Sigmoid colon (tissue), 7 donors: ENCODE measurements at places on chromosomes 16 and 17. TPM values are rescaled to one million over a fixed set of nuclear protein-coding genes. Genes with fewer than 3 reads are reported as not detected.

Gene KRT25
- total RNA-seq: not detected

DNA sequence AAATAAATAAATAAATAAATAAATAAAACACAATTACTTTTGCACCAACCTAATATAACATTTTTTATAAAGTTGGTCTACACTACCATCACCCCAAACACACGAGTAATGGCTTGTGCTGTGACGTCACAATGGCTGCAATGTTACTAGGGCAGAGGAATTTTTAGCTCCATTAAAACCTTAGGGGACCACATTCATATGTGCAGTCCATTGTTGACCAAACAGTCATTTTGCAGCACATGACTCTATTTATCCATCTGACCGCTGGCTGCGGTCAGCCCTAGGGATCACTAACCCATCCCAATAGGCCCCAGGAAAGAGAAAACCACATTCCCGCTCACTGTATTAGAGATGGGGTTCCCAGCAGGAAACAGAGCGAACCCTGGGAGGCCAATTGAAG is 9.6 kb downstream of the CDH5 start:
- H3K4me3 ChIP-seq: no peak overlapping the region
- H3K36me3 ChIP-seq: no peaks in the 10 kb centered on the region
- no peaks in the 10 kb centered on the region for H3K4me1 ChIP-seq
- H3K27me3 ChIP-seq: no peaks in the 10 kb centered on the region
- DNase-seq: no peak
- H3K27ac ChIP-seq: peak overlapping the region; percentile 20

GRCh38 chr16:57223057-57223456 is 22.0 kb upstream of the ARL2BP start:
- H3K27ac ChIP-seq: no peak overlapping the region
- H3K36me3 ChIP-seq: peaks cover 9% of the 10 kb centered on the region
- DNase-seq: no peak
- no peaks in the 10 kb centered on the region for H3K27me3 ChIP-seq
- no peak overlapping the region for H3K4me3 ChIP-seq
- no peaks in the 10 kb centered on the region for H3K4me1 ChIP-seq

DNA sequence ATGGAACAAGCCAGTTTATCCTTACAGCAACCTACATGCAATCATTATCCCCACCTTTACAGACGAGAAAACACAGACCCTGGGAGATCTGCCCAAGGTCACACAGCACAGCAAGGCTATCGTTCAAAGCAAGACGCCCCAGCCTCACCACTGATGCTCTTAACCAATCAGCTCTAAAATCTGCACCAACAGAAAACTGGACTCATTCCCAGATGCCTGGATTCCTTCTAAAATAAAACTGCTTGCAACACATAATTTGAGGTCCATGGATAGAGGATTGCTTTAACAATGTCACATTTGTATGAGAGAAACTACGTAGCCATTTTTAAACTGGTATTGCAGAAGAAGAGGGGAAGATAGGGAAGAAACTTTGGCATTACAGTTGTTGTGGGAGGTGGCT is 6.8 kb downstream of the COTL1 start:
- H3K27ac ChIP-seq: no peak overlapping the region

Gene CSH1
- total RNA-seq: not detected

DNA sequence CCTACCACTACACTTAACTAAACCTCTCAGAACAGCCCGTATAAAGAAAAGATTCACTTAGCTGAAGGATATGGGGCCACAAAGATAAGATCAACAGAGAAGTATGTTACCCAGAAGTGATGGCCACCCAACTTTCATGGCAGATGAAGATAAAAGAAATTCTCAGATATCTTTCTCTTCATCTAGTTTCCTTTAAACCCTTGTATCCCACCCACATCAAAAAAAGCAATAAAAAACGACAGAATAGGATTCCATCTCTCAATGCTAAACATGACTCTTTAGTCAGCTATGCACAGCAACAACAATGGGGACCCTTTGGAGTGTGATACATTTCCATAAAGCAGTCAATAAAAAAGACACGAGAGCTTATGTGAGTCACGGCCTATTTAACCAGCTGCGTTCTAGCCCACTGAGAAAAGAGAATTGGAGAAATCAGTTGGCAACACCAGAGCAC is 86.6 kb downstream of the SNX11 start:
- no peak overlapping the region for H3K4me3 ChIP-seq
- peaks cover 34% of the 10 kb centered on the region for H3K27me3 ChIP-seq
- H3K4me1 ChIP-seq: no peaks in the 10 kb centered on the region
- no peaks in the 10 kb centered on the region for H3K36me3 ChIP-seq
- no peak for DNase-seq

DNA sequence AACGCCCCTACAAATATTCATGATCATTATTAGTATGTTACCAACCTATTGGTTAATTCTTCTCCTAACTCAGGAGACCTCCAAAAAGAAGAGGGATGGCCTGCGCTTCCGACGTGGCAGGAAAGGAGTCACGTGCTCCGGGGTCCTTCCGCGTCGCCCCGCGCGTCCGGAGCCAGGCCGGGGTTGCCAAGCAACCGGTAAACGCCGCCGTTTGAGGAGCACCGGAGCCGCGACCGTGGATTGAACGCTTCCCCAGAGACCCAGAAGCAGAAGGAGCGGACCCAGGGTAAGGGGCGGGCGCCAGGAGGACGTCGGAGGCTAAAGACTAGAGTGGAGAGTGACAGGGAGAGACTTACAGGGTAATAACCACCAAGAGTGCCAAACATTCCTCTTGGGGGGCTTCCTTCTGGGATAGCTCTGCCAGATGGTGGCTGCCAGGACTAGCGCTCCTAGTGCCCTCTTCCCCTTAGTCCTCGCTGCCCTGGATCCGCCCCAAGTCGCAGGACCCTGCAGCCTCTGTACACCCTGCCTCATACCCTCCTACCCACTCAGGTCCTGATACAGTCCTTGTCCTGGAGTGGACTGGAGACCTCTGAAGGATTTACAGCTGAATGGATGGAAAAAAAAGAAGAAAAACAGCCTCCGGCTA is at the start of gene DNAI2:
Gene DNAI2 (plus strand): TSS at position 175 of the 649 bp plus-strand sequence. CDS start 7,584 bp downstream, outside the sequence.
- no peak within 1 kb of the TSS for H3K4me3 ChIP-seq
- no peak for DNase-seq
- H3K36me3 ChIP-seq: no peaks in the 10 kb centered on the region
- no peaks in the 10 kb centered on the region for H3K4me1 ChIP-seq
- H3K27ac ChIP-seq: no peak within 1 kb of the TSS
- peaks cover 30% of the 10 kb centered on the region for H3K27me3 ChIP-seq

DNA sequence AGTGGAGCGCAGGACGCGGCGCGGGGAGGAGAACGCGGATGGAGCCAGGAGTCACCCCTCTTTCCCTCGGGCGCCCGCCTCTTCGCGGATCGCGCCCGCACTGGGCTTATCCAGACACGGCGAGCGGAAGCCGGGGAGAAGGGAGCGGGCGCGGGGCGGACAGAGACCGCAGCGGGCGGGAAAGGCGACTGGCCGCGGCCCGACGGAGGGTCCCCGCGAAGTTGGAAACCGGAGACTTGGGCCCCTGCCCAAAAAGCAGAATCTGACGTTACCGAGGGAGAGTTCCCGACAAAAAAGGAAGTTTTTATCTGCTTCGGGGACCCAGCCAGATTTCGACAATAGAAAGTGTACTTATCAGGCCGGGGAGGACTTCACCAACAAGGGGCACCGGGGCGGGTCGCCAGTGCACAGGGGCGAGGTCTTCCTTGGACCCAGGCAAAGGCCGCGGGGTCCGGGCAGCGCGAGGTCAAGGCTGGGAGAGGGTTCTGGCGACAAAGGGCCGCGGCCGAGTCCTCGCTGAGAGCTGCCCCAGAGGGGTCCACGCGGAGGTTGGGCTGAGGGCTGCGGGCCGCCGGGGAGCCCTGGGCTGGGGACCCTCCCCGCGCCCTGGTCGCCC is 519 bp downstream of the ST6GALNAC2 start:
- H3K36me3 ChIP-seq: no peaks in the 10 kb centered on the region
- H3K27me3 ChIP-seq: peaks cover 53% of the 10 kb centered on the region
- DNase-seq: peak; percentile 63
- H3K4me1 ChIP-seq: no peaks in the 10 kb centered on the region

DNA sequence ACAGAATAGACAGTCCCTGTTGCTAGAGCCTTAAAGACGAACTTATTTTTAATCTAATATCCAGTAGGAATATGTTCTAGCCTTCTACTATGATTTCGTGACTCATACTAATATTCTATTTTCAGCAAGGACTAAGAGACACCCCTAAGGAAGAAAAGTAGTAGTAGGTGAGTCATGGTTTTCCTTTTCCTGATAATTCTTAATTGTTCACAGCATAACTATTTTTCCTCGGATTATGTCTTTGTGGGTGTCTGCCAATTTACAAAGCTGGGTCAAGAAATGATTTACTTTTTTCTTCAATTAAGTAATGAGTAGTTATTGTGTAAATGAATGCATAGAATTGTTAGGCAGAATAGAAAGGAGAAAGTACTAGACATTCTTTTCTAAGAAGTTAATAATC is 292.2 kb downstream of the TOX3 start:
- H3K4me3 ChIP-seq: no peak overlapping the region
- no peaks in the 10 kb centered on the region for H3K27me3 ChIP-seq
- H3K4me1 ChIP-seq: no peaks in the 10 kb centered on the region
- no peak for DNase-seq

Gene PIPOX
- total RNA-seq: 20.5 TPM

GRCh38 chr16:17304106-17304490 is 166.7 kb downstream of the XYLT1 start:
- no peaks in the 10 kb centered on the region for H3K27me3 ChIP-seq
- peaks cover 80% of the 10 kb centered on the region for H3K4me1 ChIP-seq
- H3K4me3 ChIP-seq: no peak overlapping the region
- DNase-seq: no peak

DNA sequence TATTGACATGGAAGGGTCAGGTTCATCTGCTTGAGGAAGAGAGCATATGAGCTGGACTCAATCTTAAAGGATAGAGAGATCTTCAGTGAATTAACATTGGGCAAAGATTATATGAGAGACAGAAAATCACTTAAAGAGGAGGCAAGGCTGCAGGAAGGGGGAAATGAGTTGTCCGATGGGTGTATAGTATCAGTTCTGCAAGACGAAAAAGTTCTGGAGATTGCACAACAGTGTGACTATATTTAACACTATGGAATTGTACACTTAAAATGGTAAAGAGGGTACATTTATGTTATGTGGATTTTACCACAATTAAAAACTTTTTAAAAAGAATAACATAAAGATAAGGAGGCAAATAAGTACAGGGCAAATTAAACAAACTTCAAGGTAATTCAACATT is 80.7 kb downstream of the HELZ start:
- peak overlapping the region; percentile 25 for H3K27ac ChIP-seq
- H3K4me3 ChIP-seq: no peak overlapping the region
- DNase-seq: no peak
- H3K4me1 ChIP-seq: no peaks in the 10 kb centered on the region

GRCh38 chr17:43879723-43880419 is 27.5 kb downstream of the MPP2 start:
- H3K36me3 ChIP-seq: peaks cover 8% of the 10 kb centered on the region
- peaks cover 4% of the 10 kb centered on the region for H3K4me1 ChIP-seq
- no peak for DNase-seq
- H3K27ac ChIP-seq: no peak overlapping the region
- no peak overlapping the region for H3K4me3 ChIP-seq

DNA sequence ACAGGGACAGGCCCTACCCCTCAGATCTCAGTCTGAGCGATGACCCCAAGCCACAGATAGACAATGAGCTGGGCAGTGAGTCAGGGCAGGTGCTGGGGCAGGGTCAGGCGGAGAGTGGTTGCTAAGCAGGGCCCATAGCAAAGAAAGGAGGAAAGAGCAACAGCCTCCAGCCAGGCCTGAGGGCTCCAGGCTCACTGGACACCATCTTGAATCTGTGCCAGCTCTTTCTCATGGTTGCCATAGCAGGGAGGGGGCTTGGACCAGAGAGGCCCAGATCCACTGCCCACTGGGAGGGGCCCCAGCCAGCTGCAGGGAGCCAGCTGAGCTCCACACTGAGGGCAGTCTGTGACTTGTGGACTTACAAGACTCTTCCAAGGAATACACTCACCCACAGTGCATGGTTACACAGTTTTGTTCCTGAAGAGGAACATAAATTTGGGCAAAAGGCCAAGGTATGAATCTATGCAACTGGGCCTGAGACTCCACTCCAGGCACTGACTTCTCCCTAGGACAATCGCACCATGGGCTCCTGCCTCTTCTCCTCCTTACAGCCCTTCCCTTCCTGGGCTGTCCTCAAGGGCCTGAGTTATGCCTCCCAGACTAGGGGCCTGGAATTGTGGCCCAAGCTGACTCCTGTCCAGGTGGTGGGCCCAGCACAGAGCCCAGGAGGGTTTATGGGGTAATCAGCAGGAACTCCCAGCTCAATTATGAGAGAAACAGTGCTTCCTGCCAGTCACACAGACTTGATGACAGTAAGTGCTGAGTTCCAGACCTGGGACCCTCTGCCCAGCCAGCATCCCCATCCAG is 59.9 kb downstream of the BEAN1 start:
- H3K4me1 ChIP-seq: no peaks in the 10 kb centered on the region
- H3K27me3 ChIP-seq: no peaks in the 10 kb centered on the region
- peak; percentile 65 for DNase-seq
- no peak overlapping the region for H3K4me3 ChIP-seq

DNA sequence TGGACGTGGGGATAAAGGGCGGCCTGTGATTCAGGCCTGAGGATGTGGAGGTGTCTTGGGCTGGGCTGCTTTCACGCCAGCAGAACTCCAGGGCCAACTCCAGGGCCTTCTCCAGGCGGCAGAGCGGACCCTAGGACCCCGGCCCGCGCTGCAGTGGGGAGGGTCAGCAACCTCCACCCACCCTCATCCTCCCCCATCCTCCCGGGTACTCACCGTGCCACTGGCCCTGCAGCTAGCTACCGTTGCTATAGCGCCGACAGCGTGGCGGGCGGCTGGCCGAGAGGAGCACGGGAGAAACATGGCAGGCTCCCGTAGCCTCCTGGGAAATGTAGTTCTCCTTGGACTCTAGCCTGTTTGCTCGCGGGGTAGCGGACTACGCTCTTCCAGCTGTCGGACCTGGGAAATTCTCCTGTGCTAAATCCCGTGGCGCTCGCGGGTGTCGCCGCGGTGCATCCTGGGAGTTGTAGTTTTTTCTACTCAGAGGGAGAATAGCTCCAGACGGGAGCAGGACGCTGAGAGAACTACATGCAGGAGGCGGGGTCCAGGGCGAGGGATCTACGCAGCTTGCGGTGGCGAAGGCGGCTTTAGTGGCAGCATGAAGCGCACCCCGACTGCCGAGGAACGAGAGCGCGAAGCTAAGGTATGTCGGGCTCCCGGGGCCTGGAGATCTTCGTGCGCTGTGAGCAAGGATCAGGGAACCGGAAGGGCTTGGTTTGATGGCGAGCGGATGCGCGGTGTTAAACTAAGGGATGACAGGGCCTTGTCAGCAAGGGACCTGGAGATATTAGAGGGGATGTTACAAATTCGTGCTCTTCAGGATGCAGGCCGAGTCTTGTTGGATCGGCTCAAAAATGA is at the start of the genes FTO and RPGRIP1L:
Gene FTO (plus strand): TSS at position 567 of the 855 bp plus-strand sequence.
Gene RPGRIP1L (minus strand): TSS at position 270 of the 855 bp plus-strand sequence. CDS start 3,136 bp downstream, outside the sequence.
- H3K27ac ChIP-seq: peak within 1 kb of the TSS; percentile 79
- H3K27me3 ChIP-seq: no peaks in the 10 kb centered on the region
- H3K4me1 ChIP-seq: peaks cover 9% of the 10 kb centered on the region
- H3K36me3 ChIP-seq: no peaks in the 10 kb centered on the region
- H3K4me3 ChIP-seq: peak within 1 kb of the TSS; percentile 81

DNA sequence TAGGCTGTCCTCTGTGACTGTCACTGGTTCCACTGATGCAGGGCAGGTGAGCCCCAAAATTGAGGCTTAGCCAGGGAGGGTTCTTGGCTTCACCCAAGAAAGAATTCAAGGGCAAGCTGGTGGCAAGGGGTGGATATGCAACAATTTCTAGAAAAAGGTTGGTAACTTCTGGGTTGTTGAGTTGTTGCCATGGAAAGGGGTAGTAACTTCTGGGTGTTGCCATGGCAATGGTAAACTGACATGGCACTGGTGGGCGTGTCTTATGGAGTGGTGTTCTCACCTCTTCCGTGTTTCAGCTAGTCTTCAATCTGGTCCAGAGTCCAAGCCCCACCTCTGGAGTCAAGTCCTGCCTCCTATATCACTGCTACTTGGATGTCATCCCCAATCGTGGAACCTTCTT is 9.5 kb upstream of the GUCY2D start:
- H3K27me3 ChIP-seq: no peaks in the 10 kb centered on the region
